ENCODE measurements at places on chromosomes 1 and 21.
A peak's percentile ranks its signal among the peaks of the same experiment; 100 is the strongest.

DNA sequence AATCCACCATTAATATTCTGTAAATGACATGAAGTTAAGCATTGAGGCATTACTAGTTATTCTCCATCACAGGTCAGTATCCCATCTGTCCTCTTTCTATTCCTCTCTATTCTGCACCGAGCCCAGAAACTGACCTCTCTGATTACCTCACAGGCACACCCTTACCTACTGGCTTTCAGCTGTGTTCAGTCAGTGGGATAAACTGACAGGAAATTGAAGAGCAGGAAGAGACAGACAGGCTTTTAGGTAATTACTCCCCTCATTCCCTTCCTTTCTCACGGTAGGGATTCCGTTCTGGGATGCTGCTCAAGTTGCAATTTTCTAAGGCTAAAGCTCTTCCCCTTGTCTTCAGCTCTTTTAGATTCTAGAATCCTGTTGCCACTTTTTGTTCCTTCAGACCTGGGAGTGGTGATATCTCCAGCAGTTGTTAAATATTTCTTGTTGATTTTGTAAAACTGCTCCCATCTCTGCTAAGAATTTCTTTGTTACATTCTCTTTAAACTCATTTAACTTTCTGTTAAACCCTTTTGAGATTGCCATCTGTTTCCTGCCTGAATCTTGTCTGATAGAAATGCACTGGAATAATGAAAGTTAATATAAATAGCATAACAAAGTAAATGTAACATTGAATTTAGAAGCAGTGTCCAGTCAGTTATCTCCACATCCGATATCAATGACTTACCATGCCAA lies 1063.4 kb downstream of the PLA2G4A start:
- DNase-seq: no peak

DNA sequence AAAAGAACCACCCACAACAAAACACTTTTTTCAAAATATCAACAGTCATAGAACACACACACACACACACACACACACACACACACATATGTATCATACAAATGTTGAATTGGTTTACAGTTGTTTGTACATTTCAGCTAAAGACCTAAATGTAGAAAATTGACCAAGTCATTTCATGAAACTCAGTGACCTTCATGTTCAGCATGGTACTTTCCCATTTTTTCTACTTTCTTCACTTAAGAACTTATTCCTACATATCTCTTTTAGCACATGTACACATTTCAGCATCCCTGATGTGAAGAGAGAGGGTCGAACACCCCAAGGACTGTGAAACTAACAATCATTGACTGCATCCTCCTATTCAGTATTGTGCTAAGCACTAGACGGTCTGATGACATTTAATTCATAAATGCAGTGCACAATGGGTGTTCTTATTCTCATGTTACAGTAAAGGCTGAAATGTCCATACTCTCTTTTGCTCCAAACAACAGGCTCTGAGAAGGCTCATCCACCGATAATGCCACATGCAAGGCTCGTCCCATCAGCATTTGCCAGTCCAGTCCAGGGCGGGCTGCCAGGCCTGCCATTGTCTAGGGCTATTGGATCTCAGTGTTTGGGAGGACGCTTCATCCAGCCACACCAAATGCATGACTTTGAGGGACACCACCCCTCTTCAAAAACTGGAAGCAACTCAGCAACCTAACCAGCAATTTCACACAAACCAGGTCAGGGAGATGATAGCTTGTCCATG lies 150.1 kb upstream of the RUNX1 start:
- no peak for DNase-seq

- DNase-seq: no peak
Observed at GRCh38 chr1:185984113-185984836, 250.1 kb downstream of the HMCN1 start.

DNA sequence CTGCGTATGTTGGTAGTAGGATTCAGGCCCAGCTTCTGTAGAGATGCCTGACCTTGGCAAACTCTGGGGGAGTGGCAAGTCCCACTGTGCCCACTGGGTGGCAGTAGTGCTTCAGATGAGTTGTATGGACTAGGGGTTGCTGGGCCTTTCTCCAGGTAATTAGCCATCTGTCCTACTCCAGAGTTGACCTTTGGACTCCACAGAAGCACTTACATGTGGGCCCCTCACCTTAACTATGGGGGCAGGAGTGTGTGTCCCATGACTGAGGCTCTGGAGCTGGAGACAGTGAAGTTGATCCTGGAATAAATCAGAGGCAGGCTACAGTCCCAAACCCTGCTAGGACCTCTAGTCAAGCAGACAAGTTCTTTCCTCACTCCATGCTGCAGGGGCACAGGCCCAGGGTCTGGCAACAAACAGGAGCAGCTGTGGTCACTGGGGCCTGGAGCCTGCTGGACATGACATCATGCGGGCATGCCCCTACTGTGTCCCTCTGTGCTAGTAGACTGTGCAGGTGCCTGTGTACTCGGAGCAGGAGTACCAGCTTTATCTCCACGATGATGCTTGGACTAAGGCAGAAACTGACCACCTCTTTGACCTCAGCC lies 4.6 kb downstream of the DMAP1 start:
- peak; percentile 47 for DNase-seq

DNA sequence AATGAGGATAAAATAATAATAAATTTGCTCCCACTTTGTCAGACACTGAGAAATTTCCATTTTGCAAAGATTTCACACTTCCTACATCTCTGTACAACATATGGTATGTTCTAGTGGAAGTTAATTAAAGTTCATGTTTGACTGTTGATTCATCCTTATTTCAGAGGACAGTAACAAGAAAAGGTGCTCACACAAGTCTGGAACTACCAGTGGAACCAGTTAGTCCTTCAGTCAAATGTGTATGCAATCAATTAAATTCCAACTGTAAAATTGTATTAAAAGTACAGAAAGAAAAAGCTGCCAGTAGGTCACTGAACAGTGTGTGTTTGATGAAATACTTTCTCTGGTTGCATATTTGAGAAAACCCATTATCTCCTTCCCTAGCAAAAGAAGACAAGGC lies 496.0 kb upstream of the PKN2 start:
- DNase-seq: no peak

DNA sequence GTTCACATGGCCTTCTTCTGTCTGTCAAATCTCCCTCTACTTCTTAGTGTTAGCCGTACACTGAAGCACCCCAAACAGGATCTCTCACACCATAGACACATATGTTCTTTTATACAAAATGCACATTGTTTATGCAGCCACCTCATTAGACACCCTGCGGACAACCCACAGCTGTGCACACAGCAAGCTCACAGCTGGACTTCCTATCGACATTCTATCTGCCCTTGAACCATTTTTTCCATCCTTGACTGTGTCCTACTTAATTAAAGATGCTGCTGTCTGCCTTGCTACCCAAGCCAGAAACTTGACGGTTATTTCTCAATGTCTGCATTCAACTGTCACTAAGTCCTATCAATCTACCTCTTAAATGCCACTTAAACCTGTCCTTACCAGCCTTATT lies 3.2 kb upstream of the ZBTB21 start:
- DNase-seq: no peak

- DNase-seq: no peak
Observed at GRCh38 chr21:14119038-14119437, 91.7 kb downstream of the LIPI start.

GRCh38 chr21:25501996-25502665 lies 105.2 kb downstream of the MRPL39 start:
- DNase-seq: no peak

DNA sequence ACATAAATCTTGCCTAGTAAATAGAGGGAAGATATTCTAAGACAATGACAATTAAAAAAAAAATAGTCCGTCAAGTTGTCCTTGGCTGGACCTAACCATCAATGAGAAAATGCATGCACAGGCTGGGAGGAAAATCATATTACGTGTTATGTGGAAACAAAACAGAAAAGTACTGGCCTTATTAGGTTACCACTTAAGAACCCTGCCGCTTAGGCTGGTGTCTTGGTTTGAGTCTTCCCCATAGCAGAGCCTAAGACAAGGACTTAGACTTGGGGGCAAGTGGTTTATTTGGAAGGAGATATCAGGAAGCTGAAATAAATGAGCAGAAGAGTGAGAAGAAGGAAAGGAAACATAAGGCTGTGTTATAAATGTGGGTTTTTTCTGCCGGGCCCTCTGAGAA lies 186.4 kb downstream of the MRPL39 start:
- no peak for DNase-seq

GRCh38 chr1:45666836-45667235 lies 19.5 kb downstream of the GPBP1L1 start:
- DNase-seq: no peak

DNA sequence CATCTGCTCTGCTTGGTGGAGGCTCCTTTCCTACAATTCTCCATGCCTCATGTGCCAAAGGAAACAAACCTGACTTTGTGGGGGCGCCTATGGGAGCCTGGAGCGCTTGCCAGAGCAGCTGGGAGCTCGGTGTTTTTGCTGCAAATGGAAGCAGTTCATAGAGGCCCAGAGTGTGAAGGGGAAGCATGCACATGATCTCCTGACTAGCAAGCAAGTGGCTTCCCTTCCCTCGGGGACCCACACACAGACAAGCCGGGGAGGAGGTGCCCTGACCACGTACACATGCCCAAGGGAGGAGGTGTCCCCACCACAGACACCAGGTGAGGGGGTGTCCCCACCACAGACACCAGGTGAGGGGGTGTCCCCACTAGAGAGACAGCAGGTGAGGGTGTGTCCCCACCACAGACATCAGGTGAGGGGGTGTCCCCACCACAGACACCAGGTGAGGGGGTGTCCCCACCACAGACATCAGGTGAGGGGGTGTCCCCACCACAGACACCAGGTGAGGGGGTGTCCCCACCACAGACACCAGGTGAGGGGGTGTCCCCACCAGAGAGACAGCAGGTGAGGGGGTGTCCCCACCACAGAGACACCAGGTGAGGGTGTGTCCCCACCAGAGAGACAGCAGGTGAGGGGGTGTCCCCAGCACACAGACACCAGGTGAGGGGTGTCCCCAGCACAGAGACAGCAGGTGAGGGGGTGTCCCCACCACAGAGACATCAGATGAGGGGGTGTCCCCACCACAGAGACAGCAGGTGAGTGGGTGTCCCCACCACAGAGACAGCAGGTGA lies 106.8 kb downstream of the CRYAA start:
- DNase-seq: no peak

GRCh38 chr1:196875935-196876334 lies 11.9 kb upstream of the CFHR4 start:
- DNase-seq: no peak

GRCh38 chr21:41832596-41833496 lies 46.3 kb downstream of the PRDM15 start:
- DNase-seq: no peak

- DNase-seq: no peak
Observed at GRCh38 chr1:36251794-36252481, 27.7 kb downstream of the THRAP3 start.

- DNase-seq: no peak
Observed at GRCh38 chr1:92219028-92219427, 1.3 kb downstream of the C1orf146 start.

- peak; percentile 81 for DNase-seq
Observed at GRCh38 chr1:220991959-220992704, 112.9 kb downstream of the HLX start.

DNA sequence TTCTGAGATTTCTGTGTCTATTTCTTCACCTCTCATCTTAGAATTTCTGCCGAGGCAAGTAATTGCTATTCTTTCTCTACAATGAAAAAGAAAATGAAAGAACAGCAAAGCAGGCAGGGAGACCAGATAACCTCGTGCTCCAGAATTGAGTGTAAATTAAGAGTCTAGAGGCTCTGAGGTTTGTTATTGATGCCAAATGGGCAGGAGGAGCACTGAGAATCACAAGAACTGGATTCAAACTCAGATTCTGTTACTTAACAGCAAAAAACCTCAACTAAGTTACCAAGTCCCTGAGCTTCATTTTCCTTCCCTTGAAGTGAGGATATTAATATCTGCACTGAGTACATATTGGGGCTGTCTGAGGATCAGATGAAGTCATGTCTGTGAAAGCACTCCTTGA lies 5.5 kb upstream of the DDR2 start:
- no peak for DNase-seq

GRCh38 chr21:25871566-25871965 lies 136.8 kb downstream of the GABPA start:
- DNase-seq: no peak

DNA sequence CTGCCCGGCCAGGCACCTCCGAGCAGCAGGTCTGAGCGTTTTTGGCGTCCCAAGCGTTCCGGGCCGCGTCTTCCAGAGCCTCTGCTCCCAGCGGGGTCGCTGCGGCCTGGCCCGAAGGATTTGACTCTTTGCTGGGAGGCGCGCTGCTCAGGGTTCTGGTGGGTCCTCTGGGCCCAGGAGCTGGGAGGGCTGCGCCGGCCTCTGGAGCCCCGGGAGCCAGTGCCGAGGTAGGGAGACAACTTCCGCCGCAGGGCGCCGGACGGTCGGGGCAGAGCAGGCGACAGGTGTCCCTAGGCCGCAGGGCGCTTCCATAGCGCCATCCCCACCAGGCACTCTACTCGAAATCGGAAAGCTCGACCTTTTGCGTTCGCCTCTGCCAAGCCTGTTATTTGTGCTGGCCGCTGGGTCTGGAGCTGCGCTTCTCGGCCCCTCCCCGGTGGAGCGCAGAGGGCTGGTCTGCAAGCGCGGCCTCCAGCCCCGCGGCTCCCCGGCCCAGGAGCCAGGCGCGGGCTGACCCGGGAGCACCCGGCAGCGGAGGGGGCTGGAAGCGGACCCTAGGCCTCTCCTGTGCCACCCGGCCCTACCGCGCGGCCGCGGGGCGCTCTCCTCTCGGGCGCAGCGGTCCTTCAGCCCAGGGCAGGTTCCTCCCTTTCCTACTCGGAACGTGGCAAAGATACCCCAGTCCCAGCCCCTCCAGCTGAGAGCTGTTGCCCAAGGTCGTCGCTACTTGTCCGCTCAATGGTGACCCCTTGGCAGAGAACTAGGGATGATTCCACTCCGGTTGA lies 2.2 kb downstream of the SIM2 start:
- DNase-seq: no peak

DNA sequence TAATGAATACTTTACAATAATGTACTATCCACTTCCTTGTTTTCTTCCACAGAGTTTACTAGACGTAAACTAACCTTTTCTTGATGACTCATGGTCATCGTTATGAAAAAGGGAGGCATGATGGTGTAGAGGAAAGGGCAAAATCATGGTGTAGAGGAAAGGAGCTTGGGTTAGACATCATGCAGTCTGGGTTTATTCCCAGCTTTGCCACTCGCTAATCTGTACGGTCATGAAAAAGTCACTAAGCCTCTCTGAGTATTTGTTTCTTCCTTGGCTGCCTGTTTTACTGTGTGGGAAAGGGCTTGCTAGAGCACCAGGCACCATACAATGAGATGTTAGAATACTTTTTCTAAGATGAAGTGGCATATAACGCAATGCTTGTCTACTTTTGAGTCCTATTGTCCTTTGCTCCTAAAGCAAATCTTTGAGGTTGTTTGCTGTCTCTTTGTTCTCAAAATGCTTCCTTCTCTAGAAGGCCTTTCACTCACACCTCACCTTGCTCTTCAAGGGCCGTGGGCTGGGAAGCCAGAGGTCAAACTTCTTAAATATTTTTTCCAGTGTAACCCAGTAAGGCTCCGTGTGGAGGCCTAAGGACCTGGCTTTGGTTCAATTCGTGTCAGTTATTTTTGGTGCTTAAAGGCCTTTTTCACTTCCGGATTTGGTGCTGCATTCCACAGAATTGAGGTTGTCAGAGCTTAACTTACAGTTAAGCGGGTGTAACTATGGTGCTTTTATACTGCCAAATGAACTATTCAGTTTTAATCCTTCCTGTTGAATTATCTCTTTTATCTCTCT lies 9.9 kb upstream of the ETV3 start:
- DNase-seq: peak; percentile 30

GRCh38 chr21:29870814-29871213 lies 69.0 kb downstream of the GRIK1 start:
- DNase-seq: no peak

- no peak for DNase-seq
Observed at GRCh38 chr1:66278260-66279021, 255.5 kb upstream of the SGIP1 start.

- DNase-seq: no peak
Observed at GRCh38 chr1:184641894-184642293, 112.8 kb downstream of the EDEM3 start.

Measured in fibroblast of skin of abdomen (primary cell).